ENCODE measurements at places on chromosomes 7 and 10.
A peak's percentile ranks its signal among the peaks of the same experiment; 100 is the strongest.

DNA sequence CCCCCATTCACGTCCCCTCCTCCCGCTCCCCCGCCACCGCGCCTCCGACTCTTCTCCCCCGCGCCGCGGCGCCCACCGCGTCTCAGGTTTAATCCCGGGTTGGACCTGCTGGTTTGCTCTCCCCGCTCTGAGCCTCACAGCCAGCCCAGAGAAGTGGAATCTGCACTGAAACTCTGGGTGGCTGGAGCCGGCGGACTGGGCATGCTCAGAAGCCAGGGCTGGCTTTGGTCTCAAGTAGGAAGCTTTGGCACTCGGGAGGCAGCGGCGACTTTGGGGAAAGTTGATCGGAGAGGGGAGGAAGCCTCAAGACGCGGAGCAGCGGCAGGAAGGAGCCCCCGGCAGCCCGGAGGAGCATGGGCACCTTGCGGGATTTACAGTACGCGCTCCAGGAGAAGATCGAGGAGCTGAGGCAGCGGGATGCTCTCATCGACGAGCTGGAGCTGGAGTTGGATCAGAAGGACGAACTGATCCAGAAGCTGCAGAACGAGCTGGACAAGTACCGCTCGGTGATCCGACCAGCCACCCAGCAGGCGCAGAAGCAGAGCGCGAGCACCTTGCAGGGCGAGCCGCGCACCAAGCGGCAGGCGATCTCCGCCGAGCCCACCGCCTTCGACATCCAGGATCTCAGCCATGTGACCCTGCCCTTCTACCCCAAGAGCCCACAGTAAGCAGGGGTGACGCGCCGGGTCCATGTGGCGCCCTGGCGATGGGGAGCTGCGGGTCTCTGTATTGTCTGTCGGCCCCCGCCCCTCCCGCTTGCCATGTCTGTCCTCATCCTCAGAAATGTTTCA, at the start of gene PRKG1:
Gene PRKG1, plus strand, starts transcription at position 250 of the 791 bp plus-strand sequence.
- peak; percentile 42 for DNase-seq

GRCh38 chr7:111437736-111438135, 124.6 kb downstream of the IMMP2L start:
- DNase-seq, result no peak

GRCh38 chr7:47670729-47671128, 88.8 kb upstream of the TNS3 start:
- DNase-seq, result no peak

- no peak for DNase-seq
These were observed 136.6 kb downstream of the IQUB start for GRCh38 chr7:123397746-123398338.

GRCh38 chr7:136998495-136998894, 130.0 kb downstream of the CHRM2 start:
- no peak for DNase-seq

DNA sequence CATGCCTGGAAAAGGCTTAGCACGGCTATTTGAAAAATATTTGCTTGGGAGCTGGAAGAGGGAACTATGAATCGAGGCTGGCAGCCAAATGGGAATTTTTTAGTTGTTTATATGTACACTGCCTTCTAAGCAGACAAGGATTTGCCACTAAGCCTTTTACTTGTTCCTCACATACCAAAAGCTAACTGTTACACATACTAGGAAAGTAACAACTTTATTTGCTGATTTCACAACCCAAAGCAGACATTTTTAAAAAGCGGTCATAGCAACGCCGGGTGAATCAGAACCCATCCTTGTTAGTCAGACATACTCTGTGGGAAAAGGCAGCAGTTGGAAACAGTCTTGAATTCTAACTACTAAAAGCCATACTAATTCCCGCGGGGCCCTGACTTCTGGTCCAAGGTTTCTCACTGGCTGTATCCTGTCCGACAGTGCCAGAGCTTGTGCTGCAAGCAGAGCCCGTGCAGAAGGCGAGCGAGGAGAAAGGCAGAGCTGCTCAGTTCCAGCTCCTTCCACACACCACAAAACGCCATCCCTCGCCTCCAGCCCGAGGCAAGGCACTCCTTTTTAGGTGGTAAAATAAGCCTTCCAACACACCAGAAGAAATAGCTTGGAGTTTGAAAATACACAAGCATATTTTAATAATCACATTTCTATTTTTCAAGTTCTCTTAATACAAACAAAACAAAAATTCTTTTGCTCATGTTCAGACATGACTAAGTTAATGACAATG, 89.2 kb downstream of the RNF216 start:
- DNase-seq, result peak; percentile 75

DNA sequence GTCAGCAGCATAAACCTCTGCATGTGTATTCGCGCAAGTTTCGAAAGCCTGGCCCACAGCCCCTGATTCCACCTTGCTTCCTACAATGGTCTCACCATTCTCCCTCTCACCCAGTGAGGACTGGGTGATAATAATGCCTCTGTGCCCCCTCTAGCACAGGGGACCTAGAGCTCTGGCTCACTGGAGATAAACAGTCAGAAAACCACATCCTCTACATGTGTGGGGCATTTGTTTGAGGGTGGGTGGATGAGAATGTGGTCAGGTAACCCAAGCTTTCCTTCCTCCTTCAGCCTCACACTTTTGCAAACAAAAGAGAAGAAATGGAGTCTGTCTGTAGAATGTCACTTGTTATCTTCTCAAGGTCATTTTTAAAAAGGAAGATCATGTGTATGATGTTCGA, 373.5 kb downstream of the KCNMA1 start:
- DNase-seq, result no peak

- DNase-seq, result no peak
These were observed 5.8 kb downstream of the FLNC start for GRCh38 chr7:128835790-128836641.

GRCh38 chr7:105219771-105220160, 169.0 kb downstream of the SRPK2 start:
- no peak for DNase-seq

- no peak for DNase-seq
These were observed 27.1 kb downstream of the RBM17 start for GRCh38 chr10:6115824-6116350.

GRCh38 chr7:34123316-34123715, 218.0 kb downstream of the BMPER start:
- no peak for DNase-seq

GRCh38 chr7:26409661-26410547, 118.2 kb downstream of the SNX10 start:
- DNase-seq, result no peak

DNA sequence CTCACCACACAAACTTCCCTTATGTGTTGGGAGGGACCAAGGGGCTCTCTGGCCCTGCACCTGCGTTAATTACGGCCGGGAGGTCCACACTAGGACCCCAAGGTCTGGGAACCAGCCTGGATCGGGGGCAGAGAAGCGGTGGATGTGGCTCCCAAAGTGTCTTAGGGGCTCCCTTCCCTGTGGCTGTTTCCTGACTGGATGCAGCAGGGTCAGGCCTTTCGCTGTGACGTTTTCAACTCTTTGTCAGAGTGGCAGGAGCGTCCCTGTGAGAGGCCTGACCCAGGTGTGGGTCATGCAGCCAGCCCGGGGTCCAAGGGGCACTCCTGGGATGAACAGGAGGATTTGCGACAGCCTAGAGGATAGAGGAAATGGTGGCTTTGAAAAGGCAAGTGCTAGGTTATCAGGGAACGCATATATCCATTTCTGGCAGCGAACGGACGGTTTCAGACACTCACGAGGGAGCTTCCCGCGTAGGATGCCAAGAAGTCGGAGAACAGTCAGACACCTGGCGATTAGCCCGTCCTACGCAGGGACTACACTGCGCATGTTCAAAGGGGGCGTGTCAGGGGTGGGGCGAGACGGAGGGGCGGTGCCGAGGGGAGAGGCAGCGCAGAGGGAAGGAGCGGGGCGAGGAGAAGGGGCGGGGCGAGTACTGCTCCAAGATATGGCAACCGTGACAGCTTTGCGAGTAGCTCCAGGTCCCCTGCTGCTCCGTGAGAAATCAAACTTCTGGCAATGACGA, 46.2 kb upstream of the ZNF716 start:
- peak; percentile 11 for DNase-seq

DNA sequence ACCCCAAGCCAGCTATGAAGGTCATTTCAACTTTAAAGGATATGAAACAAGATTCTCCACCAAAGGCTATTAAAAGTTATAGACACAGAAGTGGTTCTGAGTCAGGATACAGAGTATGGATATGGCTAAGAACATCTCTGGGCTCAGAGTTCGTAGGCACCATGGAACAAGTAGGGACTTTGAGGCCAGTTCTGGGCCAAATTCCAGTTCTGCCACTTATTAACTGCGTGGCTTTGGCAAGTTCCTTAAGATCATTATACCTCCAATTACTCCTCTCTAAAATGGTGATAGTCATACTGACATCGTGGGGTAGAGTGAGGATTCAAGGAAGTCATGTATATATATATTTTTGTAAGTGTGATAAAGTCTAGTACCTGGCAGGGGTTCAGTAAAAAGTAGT, 105.8 kb upstream of the NFE2L3 start:
- DNase-seq, result no peak

DNA sequence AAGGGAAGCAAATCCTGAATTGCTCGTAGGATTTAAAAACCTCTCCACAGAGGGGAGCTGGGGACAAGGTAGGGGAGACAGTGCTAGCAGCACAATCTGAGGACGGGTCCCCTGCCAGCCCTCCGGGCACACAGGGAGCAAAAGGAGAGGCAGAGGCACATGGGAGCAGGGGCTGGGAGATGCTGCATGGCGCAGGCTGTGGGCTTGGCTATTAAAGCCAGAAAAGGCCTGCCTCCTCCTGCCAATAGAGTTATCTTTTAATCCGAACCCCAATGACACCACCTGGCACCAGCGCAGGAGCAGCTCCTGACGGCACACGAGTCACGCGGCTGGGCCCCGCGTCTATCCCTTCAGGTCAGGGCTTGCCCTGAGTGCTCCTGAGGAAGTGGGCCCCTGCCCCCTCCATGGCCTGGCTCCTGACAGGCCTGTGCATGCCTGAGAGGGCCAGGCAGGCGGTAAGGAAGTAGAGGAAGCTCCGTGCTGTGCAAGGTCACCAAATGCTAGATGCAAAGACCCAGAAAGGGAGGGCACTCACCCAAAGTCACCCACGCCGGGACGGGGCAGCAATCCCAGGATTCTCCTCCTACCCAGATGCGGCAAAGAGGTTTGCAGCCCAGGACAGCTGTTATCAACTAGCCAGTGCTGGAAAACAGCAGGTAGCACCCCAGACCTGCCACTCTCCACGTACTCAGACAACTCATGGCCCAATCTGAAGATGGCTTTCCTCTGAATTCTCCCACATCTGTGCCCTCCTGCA, 28.1 kb downstream of the DLG5 start:
- DNase-seq, result no peak

- DNase-seq, result no peak
These were observed 98.7 kb downstream of the CDK6 start for GRCh38 chr7:92737706-92738105.

DNA sequence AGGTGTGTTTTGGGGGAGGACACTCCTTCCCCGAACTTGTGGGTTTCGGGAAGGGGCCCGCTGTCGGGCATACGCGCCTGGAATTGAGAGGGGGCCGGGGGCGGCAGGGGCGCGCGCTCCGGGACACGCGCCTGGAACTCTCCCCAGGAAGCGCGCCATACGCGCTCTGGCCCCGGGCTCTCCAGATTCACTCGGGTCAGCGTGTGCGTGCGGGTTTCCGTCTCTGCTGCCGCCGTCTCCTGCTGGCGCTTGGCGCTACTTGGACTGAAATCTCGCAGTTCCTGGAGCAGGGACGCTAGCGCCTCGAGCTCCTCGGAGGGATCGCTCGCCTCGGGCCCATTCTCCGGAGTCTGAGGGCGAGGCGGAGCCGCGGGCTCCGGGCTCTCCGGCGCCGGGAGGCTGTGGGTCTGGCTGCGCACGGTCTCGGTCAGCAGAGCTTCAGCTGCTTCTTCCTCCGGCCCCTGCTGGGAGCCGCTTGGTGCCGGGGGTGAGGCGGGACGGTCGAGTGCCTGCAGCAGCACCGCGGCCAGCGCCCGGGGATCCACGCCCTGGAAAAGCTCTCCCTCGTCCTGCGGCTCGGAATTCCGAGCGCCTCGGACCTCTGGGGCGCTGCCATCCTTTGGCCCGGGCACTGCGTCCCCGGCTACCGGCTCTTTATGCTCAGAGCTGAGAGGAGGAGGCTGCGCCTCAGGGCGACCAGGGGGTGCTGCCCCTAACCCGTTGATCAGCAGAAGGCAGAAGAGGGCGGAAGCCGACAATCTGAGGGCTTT, 1.1 kb downstream of the VGF start:
- DNase-seq, result no peak

- no peak for DNase-seq
These were observed 262.8 kb downstream of the SLC25A13 start for GRCh38 chr7:96059075-96059474.

GRCh38 chr7:82021036-82021435, 251.2 kb upstream of the HGF start:
- no peak for DNase-seq

DNA sequence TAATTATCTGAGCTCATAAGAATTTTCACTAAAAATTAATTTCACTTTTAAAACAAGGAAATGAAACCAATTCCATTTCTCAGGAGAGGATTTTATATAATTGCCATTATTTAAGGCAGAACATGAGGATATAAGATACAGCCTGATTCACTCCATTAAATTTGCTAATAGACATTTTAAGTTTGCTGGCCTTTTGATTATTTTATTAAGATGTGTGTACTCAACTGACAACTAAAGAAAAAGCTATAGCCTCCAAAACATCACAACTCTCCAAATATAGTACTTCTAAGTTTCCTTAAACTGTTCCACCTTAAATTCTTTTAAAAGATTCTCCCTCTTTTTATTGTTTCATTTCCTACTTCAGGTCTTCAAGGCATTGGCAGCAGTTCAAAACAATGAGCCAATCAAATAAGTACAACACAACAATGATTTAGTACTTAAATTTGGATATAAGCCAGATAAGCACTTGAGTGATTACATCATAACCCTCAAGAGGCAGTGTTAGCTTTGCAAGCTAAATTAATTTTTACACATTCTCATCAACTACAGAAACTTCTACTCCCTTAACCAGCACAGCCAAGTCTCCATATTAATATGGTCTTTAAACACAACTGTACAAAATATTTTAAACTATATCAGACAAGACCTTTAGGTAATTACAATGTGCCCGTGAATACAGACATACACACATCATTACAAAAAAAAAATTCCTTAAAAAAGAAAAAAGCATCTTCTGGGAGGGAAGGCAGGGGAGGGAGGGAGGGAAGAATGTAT, 121.8 kb downstream of the KMT2C start:
- no peak for DNase-seq

DNA sequence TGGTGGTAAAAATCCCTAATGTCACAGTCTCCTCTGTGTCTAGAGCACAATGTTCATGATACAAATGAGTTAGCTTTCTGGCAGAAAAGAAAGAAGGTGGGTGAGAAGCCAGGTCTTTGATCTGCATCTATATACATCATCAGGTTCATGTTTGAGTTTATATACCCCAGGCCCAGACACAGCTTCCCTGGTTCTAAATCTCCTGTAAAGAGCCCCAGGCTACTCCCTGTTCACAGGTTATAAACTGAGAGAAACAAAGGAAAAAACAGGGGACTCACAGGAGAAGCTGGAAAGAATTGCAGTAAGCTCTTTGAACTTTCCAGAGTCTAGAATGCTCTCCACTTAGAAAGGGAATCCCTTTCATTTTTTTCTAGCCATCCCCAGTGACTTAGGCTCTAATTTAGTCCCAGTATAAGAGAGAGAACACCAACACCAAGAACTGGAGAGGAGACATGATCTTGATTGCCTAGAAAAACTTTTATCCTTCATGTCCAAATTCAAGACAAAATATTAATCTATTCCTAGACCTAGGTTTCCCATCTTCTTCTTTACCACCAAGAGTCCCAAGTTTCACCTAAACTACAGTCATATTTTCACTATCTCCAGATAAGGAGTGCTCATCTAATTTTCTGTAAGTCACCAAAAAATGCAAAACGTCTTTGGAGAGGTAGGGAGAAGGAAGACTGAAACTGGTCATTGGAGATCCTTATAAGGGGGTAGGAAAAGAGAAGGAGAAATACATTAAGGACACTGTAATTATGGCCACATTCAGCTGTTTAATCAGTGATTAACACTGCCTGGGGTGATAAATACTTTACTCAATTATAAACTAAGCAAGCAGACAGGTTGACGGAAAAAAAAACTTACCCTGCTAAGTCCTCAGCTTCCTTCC, 469 bp downstream of the MSS51 start:
- DNase-seq, result no peak

All from cerebellar cortex (tissue), 1 donor.